Amniotic stem cell (primary cell): ENCODE measurements at places on chromosomes 7 and 10.

- DNase-seq: peak; percentile 57
Measured at GRCh38 chr7:86926732-86927131, 132.7 kb downstream of the ELAPOR2 start.

- no peak for DNase-seq
Measured at GRCh38 chr7:14292737-14293136, 303.3 kb upstream of the ETV1 start.

- DNase-seq: no peak
Measured at GRCh38 chr7:21106296-21106732, 319.6 kb upstream of the SP8 start.

DNA sequence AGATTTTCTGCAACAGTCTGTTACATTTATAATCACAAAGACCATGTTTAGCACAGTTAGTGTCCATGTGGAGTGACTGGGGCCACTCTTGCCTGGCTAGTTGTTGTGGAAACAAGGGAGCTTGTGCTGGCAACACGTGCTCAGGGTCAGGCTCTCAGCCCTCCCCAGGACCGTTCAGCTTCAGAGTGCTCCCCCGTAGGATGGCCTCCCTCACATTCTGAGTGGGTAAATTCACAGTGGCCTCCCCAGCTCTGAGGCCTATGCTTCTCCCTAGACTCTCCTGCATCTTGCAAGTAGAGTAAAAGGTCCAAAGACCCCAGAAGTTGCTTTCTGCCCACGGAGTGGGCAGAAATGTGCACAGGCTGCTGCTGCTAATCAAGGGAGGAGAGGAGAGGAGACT is 122.3 kb downstream of the ADCY1 start:
- no peak for DNase-seq

DNA sequence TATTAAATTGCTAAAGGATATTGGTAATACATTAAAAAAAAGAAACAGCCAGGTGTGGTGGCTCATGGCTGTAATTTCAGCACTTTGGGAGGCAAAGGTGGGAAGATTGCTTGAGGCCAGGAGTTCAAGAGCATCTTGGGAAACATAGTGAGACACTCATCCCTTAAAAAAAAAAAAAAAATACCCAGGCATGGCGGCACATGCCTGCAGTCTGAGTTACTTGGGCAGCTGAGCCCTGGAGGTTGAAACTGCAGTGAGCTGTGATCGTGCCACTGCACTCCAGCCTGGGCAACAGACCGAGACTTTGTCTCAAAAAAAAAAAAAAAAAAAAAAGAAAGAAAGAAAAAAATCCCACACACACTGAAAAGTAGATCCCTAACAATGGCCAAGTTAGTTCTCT is 59.7 kb downstream of the MACC1 start:
- no peak for DNase-seq

- DNase-seq: peak; percentile 20
Measured at GRCh38 chr10:30092151-30092790, 32.9 kb upstream of the JCAD start.

- DNase-seq: no peak
Measured at GRCh38 chr10:132289439-132289838, 18.3 kb downstream of the STK32C start.

DNA sequence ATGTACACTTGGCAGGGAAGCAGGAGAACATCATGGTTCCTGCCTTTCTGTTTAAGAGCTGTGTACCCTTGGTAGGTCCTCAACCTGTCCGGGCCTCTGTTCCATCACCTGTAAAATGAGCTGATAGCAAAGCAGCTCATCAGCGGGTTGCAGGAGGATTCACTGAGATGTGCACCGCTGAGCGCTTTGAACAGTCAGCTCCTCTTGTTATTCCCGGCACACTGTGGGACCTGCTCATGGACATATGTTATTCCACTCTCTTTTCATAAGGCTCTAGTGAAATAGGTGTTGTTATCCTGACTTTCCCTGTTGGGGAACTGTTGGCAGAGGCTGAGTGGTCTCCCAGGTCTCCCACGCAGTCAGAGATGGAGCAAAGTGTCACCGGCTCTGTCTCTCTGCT is 497.5 kb upstream of the ZMIZ1 start:
- no peak for DNase-seq

- DNase-seq: no peak
Measured at GRCh38 chr7:158782761-158783401, 46.4 kb downstream of the ESYT2 start.

GRCh38 chr10:88170628-88171027 is 307.2 kb downstream of the PTEN start:
- no peak for DNase-seq

GRCh38 chr7:19964246-19964645 is 190.8 kb upstream of the TMEM196 start:
- no peak for DNase-seq

- DNase-seq: no peak
Measured at GRCh38 chr7:128836729-128837348, 6.6 kb downstream of the FLNC start.

GRCh38 chr7:99679400-99680191 is at the start of gene CYP3A5:
Gene CYP3A5, minus strand, starts transcription at chr7:99679996. Its CDS starts 100 bp downstream, at chr7:99679896.
- DNase-seq: no peak

DNA sequence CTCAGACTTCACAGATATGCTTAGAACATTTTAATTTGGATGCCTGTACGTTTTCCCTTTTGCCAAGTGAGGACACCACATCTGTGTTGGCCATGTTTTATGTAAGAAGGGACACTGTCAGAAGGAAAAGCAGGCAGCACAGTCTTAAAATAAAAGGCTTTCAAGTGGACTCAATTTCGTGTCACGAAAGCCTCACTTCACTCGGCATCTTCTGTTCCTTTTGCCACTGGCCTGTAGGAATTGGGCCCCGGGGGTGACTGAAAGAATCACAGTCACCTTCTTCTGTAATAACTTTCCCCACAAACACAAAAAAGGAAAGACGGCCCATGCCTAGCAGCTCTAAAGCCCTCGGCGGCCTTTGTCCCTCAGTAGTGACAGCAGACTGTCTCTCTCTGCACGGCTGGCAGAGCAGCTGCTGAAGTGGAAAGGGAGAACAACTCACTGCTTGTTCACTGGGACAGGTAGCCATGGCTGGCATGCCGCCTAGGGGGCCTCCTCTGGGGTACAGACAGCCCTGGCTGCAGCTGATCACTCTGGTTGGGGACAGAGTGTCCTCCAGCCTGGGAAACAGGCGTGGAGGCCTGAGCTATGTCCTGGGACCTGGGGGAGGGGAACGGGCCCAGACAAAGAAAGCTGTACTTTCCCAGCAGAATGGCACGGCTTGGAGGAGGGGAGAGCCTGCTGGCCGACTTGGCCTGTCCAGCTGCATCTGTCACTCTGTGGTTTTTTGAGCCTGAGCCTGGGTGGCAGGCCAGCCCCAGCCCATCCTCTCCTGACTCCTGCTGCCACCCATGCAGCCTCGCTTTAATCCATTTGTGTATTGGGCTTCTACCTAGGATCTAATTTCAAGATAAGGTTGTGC is 4.4 kb downstream of the RASSF4 start:
- no peak for DNase-seq

DNA sequence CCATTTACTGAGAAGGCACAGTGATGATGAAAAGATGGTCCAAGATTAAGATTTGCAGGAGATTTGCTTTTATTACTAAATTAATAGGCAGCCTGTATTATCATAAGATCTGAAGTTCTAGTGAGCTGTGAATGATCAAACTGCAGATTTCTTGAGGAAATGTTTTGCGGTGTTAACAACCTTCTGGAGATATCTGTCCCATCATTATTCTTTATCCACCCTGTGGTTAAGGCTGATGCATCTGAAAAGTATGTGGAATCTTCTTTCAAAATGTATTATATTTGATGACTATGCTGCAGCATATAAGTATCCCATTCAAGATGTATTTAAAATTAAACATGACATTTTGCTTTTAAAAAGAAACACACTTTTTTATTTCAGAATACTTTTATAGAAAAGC is 150.3 kb downstream of the POLR1F start:
- no peak for DNase-seq

DNA sequence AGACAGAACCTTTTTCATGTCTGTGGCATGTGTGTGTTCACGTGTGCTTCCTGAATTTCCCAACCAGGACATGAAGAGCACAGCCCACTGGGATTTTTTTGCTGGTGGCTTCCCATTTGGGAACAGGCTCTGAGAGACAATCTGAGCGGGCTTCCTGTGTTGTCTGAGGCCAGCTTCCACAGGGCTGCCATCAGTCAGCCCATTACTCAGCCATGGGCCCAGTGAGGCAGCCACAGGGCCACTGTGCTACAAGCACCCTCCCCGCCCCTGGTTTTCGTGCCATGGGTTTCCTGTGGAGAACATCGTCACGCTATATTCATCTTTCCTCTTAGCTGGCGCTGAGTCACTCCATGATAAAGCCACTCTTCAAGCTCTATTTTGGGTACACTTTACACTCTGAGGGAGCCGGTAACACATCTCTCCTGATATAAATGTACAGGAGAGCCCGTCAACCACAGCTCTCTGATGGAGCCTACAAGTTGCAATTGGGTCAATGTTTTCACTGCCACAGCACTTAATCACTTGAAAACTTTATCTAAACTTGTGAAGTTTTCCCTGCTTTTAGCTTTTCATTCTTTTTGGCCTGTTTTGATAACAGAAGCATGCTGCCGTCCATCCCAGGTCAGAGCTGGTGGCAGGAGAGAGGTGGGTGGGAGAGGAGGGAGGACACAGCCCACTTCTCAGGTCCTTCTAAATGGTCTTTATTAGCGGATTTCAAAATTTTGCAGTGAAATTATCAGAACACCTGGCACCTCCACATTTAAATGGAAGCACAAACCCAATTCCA is 96.9 kb downstream of the HIPK2 start:
- DNase-seq: peak; percentile 92

DNA sequence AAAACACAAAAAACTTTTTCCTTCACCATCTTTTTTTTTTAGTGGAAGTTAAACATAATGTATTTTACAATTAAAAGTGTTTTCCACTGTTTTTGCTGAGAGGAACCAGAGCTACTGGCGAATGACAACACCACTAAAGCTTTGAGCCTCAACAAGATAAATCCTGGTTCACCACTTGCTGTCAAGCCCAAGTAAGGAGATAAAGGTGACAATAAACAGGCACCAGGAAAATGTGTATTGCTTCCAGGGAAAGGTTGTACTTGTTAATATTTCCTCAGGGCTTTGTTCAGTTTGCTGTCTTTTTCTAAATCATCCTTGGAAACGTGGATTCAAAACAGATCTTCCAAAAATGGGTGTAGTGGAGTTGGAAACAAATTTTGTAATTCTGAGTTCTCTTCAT is 109.9 kb upstream of the ANKRD30A start:
- DNase-seq: no peak

GRCh38 chr10:12670004-12670403 is 320.7 kb downstream of the CAMK1D start:
- DNase-seq: no peak

GRCh38 chr7:25643770-25644394 is 415.6 kb upstream of the NPVF start:
- no peak for DNase-seq

- DNase-seq: no peak
Measured at GRCh38 chr10:47087667-47088066, 176.4 kb downstream of the PTPN20 start.

DNA sequence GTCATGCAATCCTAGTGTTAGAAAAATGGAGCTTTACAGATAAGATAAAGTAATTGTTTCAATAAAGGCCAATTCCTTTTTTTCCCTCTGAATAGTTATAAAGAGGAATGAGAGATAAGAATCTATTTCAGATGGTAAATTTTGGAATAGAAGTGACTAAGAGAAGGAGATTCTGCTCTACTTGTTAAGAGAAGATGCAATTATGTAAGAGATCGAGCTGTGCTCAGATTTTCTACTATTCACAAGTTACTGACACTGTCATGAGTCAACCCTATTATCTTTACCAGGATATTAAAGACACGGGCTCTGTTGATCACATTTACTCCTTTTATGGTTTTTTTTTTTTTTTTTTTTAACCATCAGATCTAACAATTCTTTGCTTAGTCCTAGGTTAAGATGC is 511.3 kb downstream of the ARL4A start:
- DNase-seq: no peak

GRCh38 chr7:150940431-150941102 is 37.6 kb downstream of the KCNH2 start:
- no peak for DNase-seq

- peak; percentile 38 for DNase-seq
Measured at GRCh38 chr10:5094265-5095205, at the start of gene AKR1C3. Gene AKR1C3, plus strand, starts transcription at chr10:5094414. Its CDS starts 31 bp downstream, at chr10:5094445.

DNA sequence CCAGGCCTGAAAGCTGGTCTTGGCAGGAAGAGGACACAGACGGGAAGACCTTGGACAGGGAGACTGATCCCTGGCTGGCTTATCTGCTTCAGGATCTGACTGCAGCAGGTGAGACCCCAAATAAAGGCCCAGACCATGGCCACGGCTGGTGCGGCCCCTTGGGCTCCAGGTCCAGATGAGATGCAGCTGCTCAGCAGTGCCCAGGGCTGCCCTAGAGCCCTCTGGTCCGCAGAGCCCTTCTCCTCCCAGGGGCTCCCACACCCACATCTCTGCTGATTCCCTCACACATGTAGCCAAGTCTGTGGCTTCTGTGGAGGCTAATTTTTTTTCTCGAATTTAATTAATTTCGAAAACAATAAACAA is 46.3 kb downstream of the VIPR2 start:
- DNase-seq: no peak

DNA sequence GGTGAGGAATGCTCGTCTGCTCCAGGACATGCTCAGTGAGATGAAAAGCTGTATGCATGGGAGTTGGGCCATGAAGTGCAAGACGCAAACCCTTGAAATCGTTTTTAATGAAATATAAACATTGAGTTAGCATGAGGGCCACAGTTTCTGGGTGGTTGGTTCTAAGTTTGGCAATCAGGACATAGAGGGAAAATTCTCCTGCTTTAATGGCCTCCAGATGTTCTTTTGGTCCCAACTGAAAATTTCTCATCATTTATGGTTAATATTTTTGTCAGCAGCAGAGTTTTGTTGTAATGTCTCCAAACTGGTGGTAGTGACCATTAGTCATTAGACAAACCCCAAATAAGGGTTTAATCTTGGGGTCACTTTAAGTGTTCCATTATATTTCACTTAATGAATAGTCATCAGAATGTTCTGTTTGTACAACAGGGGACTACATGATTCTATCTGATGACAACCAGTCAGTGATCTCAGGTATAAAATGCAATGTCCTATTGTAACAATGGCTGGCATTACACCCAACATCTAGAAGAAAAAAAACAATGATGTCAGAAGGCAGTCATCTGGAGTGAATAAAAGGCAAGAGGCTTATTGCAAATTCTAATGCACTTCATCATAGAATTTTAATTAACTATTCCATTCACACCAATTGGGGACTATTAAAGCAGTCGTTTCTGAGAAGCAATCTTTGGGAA is 197.4 kb downstream of the JCAD start:
- DNase-seq: no peak

DNA sequence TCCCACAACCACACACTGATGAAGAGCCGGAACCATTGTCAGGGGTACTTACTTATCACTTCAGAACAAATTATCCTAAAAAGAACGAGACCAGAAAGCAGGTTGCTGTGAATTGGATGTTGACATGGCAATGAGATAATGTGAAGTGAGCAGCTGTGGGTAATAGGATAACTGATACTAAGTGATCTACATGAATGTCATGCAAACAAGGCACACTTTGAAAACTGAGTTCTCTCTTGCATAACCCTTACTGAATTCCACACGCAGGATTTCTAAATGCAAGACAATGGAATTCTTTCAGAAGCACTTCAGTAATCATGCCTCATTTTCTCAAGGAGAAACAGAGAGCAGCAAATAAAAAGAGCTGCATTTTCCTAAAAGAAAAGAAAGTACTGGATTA is 242.5 kb upstream of the TMEM229A start:
- DNase-seq: no peak
